ENCODE measurements at places on chromosomes 16 and 17.

DNA sequence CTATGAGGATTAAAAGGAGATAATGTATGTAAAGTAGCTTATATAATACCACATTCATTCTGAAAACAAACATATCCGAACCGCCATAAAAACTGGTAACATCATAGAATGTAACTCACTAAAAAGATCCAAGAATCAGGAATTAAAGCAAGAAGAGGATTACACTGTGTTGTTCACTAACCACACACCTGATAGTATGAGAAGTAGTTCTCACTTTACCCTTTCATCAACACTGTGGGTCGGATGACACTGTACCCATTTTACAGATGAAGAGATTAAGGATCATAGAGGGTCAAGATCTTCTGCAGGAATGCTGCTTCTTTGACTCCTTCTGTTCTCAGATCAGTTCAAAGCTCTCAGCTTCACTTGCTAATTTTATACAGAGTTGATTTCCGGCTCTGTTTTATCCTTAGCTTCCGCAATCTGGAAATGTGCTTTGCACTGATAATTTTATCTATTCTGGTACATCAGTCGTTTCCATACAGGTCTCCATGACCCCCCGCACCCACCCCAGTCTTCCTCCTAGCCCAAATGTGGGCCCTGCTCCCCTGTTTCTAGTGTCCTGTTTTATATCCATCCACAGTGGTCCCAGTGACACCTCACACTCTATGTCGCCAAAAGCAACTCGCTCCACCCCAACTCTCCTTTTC, 288.6 kb upstream of the CCL2 start:
- DNase-seq, result no peak

DNA sequence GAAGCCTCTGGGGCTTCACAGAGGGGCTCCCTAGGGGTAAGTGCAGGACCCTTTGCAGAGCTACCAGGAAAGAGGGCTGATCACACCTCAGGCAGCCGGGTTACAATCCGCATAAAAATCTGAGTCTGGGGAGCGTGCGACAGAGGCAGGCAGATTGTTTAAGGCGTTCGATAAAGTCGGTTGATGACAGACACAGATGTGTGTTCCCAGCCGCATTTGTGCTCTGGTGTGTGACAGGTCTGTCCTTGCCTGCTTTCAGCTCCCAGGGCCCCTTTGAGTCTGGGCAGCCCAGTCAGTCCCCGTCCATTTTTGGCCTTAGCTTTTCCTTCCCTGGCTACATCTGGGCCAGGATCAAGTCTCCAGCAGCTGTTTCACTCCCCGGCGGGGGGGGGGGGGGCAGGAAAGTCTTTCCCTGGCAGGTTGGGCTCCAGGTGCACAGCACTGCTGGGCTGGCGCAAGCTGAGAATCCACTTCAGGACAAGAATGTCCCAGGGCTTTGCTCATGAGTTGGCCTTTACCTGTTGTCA, 1.3 kb upstream of the ZACN start:
- DNase-seq, result no peak

DNA sequence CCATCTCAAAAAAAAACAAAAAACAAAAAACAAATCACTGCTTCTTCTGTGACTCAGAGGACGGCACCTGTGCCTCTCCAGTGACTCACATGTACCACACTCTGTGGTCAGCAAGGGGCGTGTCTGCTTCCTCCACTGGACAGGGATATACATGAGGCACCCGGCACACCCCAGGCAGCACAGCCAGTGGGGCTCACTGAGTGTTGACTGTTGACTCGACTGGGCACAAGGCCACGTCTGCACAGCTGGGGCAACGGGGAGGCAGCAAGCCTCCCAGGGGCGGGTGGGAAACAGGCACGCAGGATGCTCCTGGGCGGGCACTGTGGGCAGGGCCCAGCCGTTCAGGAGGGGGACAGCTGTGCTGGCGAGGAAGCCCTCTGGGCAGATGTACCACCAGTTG, 64.1 kb downstream of the TIMM22 start:
- DNase-seq, result no peak

GRCh38 chr17:34614698-34615097, 35.3 kb downstream of the TMEM132E start:
- DNase-seq, result no peak

DNA sequence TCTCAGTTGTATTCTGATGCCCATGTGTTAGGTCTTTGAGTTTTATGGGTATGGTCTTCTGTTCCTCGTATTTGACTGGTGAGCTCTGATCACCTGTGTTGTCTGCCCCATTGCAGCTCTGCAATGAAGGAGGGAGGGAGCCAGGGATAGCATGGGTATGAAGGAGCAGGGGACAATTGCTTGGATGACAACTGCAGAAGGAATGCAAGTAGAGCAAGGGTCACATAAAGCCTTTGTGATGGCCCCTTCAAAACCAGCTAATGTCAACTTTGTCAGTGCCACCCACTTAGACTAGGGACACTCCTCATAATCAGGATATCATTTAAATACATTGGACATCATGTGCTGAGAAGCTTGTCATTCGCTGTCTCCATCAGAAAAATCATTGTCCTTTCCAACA, 152.7 kb upstream of the MAF start:
- DNase-seq, result no peak

- DNase-seq, result no peak
Observed at GRCh38 chr16:73150786-73151185, 102.9 kb upstream of the ZFHX3 start.

DNA sequence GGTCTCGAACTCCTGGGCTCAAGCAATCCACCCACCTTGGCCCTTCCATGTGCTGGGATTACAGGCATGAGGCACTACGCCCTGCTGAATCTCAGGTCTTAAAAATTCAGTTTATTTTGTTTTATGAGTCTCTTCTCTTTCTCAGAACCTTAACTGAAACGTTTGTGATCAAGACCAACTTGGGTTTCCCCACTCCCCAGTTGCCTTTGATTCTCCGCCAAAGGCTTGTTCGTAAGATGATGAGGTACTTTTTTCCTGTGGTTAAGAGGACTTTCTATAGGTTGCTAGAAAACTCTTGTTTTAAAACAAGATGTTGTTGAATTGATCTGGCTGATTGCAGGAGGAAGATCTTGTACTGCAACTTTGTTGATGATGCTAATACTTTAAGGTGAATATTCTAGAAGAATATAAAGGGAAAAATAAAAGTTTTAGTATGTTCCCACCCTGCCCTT, 11.7 kb downstream of the ABCC1 start:
- DNase-seq, result no peak

DNA sequence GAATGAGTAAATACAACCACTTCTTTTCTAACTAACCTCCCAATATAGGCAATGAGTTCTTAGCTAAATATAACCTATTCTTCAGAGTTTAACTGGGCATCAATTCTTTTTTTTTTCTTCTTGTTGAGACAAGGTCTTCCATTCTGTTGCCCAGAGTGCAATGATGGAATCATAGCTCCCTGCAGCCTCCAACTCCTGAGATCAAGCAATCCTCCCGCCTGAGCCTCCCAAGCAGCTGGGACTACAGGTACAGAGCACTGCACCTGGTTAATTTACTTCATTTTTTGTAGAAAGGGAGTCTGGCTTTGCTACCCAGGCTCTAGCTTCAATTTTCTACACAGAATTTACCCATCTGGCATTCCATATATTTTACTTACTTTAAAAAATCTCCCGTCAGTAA, 1.1 kb downstream of the METTL16 start:
- DNase-seq, result no peak

GRCh38 chr16:31327646-31328225, 27.2 kb upstream of the ITGAX start:
- DNase-seq, result peak; percentile 21

DNA sequence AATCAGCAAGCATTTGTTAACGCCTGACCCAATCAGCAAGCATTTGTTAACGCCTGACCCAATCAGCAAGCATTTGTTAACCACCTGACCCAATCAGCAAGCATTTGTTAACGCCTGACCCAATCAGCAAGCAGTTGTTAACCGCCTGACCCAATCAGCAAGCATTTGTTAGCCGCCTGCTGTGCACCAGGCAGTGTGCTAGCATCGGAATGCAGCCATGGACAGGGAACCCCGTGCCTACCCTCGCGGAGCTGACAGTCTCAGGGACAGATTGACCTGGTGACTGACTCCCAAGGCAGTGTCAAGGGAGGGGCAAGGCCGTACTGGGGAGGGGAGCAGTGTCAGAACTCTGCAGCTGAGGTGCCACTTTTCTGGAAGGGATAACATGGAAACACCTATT, 66.9 kb downstream of the ABR start:
- peak; percentile 39 for DNase-seq

DNA sequence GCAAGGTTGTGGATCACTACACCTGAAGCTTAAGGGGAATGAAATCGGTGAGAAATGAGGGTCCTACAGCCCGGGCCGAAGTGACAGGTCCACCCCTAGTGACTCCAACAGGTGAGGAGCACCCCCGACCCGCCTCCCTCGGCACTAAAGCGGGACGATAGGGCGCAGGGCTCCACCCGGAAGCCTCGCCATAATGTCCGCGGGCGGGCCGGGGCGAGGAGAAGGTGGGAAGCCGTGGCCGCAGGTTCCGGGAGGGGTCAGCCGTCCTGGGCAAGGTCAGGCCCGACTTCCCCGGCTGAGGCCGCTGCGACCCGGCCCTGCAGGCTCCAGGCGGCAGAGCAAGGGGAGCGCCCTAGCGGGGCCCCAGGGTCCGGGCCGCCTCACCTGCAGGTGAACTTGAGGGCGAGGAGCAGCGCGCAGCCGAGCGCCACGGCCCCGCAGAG, 543 bp downstream of the TXNDC11 start:
- no peak for DNase-seq

DNA sequence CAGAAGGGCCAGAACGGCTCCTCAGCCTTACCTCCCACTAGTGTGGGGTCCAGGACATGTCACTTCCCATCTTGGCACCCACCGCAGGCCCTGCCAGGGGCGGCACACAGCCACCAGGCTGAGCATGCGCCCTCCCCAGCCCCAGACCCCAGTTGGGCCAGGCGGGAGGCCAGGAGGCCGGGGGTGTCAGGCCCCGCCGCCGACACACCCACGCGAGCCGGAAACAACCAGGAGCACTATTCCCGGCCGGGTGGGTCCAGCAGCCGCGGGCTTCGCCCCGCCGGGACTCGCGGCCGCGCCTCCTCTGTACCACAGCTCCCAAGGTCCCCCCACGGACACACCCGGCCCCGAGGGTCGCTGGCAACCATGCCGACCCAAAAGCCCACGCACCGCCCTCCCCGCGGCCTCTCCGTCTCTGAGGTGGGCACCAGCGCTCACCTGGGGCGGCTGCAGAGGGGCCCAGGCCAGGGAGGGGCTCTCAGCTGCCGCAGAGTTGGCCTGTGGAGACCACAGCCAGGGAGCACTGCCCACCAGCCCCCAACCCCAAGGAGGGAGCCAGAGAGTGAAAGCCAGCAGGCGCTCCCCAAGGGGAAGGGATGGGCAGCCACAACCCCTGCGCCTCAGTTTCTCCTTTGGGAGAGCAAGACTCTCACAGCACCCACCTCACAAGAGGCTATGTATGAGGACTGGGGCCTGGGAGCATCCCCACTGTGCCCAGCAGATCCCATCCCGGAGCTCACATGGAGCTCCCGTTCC, 18.0 kb downstream of the B9D1 start:
- peak; percentile 9 for DNase-seq

DNA sequence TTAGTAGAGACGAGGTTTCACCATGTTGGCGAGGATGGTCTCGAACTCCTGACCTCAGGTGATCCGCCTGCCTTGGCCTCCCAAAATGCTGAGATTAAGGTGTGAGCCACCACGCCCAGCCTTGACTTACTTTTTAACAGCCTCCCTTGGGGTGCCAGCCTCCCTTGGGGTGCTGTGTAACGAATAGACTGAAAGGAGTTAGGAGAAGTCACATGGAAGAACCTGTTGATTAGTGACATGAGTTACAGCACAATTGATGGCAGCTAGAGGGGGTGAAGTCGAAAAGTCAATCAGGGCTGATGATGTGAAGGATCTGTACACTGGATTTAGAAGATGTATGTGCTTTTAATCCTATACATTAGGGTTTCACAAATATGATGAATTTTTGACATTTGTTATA, 39.4 kb upstream of the CDR2 start:
- DNase-seq, result no peak

DNA sequence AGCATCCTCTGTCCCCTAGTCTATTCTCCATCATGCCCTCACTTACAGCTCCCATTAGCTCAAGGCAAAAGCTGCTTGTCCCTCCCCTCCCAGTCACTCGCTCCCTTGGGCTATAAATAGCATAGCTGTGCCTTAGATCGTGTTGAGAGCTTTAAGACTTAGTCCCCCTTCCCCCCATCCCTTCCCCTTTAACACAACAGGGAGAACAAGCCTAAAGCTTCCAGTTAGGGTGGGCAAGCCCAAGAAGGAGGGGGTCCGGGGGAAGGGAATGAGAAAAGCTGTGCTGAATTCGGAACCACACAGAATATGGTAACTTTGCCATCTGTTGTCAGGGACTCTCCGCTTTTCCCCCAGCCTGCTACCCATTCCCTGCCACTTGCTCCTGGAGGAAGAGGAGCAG, 4.9 kb upstream of the HIGD1B start:
- DNase-seq, result no peak

DNA sequence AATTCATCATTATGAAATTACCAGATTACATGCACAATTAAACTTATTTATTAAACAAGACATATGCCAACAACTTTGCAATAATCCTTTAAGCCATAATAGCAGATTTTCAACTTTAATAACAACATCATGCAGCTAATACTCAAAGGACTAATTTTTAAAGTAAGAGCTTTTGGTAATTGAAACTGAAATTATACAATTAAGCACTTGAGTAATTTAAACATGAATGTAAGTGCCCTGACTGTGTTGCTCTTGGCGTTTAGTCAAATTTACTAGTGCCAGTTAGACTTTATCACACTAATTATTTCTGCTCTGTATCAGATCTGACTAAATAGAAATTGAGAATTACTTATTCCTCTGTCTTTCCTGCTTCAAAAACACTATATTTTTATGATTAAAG, 46.8 kb upstream of the PSMD7 start:
- no peak for DNase-seq

DNA sequence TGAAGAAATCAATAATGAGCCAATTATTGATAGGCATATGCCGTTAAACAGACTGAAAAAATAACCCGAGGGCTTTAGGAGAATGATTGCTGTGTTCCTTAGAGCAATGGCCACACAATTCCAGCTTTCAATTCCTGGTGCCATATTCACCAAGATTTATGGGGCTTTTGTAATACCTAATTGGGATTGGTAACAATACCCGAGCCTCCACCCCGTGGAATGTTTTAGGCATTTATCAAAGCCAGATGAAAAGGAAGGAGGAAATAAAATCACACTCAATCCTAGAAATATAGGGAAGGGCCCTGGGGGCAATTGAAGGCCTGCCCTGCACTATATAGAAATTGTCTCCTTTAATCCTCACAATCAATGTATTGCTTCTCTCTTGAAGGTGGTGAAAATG, 42.1 kb upstream of the MLYCD start:
- no peak for DNase-seq

DNA sequence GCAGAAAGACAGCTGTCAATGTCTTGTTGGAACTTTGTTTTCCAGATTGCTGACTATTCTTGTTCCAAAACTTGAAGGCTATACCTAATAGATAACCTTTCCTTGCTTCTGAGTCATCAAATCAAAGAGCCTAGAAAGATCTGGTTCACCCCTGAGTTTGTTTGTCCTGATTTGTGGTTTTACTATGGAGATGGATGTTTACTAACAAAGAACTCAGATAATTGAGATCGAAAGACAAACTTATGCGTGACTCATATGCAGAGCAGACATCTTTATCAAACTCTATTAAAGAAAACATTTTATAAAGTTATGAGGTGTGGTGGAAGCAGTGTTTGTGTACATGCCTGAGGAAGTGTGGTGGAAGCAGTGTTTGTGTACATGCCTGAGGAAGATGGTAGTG, 311.1 kb upstream of the TBX2 start:
- no peak for DNase-seq

GRCh38 chr17:34620458-34620857, 41.1 kb downstream of the TMEM132E start:
- DNase-seq, result no peak

Data from WTC11 (cell line).